Renal cortical epithelial cell (primary cell): ENCODE measurements at places on chromosomes 4 and X. TPM values are rescaled to one million over a fixed set of nuclear protein-coding genes. Genes with fewer than 3 reads are reported as not detected.

- DNase-seq: no peak
Measured at GRCh38 chr4:54487491-54487890, 170.3 kb upstream of the KIT start.

- no peak for DNase-seq
Measured at GRCh38 chr4:36997727-36998126, 246.8 kb upstream of the NWD2 start.

The TMEM156 gene
- total RNA-seq: not detected in 2 replicates

- DNase-seq: no peak
Measured at GRCh38 chr4:124060261-124060918, 652.1 kb downstream of the ANKRD50 start.

GRCh38 chrX:1323315-1323714 is 13.3 kb upstream of the IL3RA start:
- DNase-seq: no peak
